Transverse colon (tissue), 4 donors: ENCODE measurements at places on chromosomes 16 and 17. TPM values are rescaled to one million over a fixed set of nuclear protein-coding genes. Genes with fewer than 3 reads are reported as not detected.

Gene FBXO39
- not detected for total RNA-seq

Gene MT1E
- total RNA-seq = 200 TPM

Gene KRTAP2-2
- not detected for total RNA-seq

Gene TNFRSF17
- not detected for total RNA-seq

Gene RUNDC3A
- 0.48 TPM for total RNA-seq

Gene GP2
- total RNA-seq = 2.7 TPM

Gene KRTAP4-1
- not detected for total RNA-seq

Gene INCA1
- not detected for total RNA-seq

Gene WFIKKN1
- total RNA-seq = 4.9 TPM

Gene NPIPA2
- not detected for total RNA-seq

Gene CD7
- 9.7 TPM for total RNA-seq

Gene RNU2-1
- total RNA-seq = not detected

Gene ARMC5
- total RNA-seq = 7.6 TPM

Gene ADAP2
- total RNA-seq = 8.6 TPM

Gene KRT12
- total RNA-seq = not detected

Gene CDRT15
- not detected for total RNA-seq

DNA sequence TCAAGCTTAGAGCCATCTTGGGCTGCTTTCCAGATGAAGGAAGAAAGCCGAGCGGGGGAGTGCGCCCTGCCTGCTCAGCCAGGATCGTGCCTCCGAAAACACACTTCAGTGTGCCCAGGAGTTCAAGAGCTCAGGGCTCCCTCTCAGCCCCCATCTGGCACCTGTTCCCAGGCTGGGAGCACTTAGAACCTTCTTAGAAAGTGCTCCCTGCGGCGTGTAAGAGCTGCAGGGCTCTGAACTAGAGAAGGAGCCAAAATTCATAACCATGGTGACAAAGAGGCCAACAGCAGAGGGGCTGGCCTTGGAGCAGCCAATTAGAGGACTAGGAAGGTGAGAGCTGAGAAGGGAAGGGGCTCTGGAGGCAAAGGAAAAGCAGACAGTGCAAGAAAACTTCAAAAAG lies 59.0 kb upstream of the TNRC6C start:
- H3K36me3 ChIP-seq = no peaks in the 10 kb centered on the region
- no peak for DNase-seq
- H3K27ac ChIP-seq = no peak overlapping the region
- H3K4me3 ChIP-seq = no peak overlapping the region

DNA sequence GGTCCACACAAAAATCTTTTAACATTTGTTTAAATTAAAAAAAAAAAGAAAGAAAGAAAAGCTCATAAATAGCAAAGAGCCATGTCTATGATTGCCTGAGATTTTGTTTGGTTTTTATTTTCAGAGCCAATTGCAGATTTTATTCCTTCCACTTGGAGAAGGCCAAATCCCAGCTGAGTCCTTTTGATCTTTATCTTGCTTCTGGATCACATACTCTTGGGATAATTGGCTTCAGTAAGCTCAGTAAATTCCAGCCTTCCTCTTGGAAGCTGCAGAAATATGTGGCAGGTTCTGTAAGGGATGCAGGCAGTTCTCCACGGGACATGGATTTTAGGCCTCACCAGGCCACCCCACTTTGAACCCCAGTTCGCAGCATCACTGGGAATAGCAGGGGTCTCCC lies 63.3 kb upstream of the TMC5 start:
- no peaks in the 10 kb centered on the region for H3K4me1 ChIP-seq
- no peak overlapping the region for H3K27ac ChIP-seq
- no peak for DNase-seq
- no peaks in the 10 kb centered on the region for H3K36me3 ChIP-seq
- H3K27me3 ChIP-seq = no peaks in the 10 kb centered on the region

- peaks cover 5% of the 10 kb centered on the region for H3K4me1 ChIP-seq
- DNase-seq = no peak
- no peaks in the 10 kb centered on the region for H3K27me3 ChIP-seq
Observed at GRCh38 chr16:10920726-10921427, 21.4 kb downstream of the DEXI start.

GRCh38 chr16:52114379-52114778 lies 432.6 kb downstream of the TOX3 start:
- H3K4me1 ChIP-seq = peaks cover 5% of the 10 kb centered on the region
- H3K27ac ChIP-seq = no peak overlapping the region
- H3K27me3 ChIP-seq = no peaks in the 10 kb centered on the region
- H3K36me3 ChIP-seq = no peaks in the 10 kb centered on the region
- H3K4me3 ChIP-seq = no peak overlapping the region
- no peak for DNase-seq

GRCh38 chr17:41619036-41619926 lies 5.1 kb downstream of the KRT17 start:
- no peaks in the 10 kb centered on the region for H3K4me1 ChIP-seq
- H3K27ac ChIP-seq = no peak overlapping the region
- peaks cover 4% of the 10 kb centered on the region for H3K27me3 ChIP-seq
- no peaks in the 10 kb centered on the region for H3K36me3 ChIP-seq

DNA sequence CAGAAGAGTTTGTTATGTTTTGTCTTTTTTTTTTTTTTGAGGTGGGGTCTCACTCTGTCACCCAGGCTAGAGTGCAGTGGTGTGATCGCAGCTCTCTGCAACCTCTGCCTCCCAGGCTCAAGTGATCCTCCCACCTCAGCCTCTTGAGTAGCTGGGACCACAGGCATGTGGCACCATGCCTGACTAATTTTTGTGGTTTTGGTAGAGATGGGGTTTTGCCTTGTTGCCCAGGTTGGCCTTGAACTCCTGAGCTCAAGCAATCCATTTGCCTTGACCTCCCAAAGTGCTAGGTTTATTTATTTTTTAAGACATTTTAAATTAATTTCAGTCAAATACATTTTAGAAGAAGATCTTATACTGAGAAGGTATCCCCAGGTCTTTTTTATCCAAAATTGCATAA lies 366.7 kb downstream of the KCNJ2 start:
- no peaks in the 10 kb centered on the region for H3K36me3 ChIP-seq
- H3K4me3 ChIP-seq = no peak overlapping the region
- no peaks in the 10 kb centered on the region for H3K4me1 ChIP-seq
- no peak for DNase-seq

GRCh38 chr16:83912519-83913244 lies 13.8 kb downstream of the MLYCD start:
- no peak for DNase-seq
- no peaks in the 10 kb centered on the region for H3K27me3 ChIP-seq
- no peaks in the 10 kb centered on the region for H3K4me1 ChIP-seq
- no peak overlapping the region for H3K27ac ChIP-seq
- H3K36me3 ChIP-seq = no peaks in the 10 kb centered on the region

DNA sequence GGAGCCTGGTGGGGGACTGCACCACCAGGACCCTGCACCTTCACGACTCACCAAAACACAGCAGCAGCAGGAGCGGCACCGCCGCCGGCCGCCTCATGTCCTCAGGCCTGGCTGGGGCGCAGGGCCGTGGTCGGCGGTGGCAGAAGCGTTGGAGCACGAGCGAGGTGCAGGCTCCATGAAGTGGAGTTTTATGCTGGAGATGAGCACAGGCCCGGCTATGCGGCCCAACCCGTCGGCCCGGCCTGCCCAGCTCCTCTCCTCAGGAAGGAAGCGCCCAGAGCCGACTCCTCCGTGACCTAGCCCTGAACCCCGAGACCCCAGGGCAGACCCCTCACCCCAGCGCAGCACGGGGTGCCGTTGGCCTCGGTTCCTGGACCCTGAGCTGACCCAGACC lies at the start of gene PRSS27:
Gene PRSS27, minus strand, starts transcription at position 161 of the 394 bp plus-strand sequence. Its CDS starts 64 bp downstream, at position 97.
- DNase-seq = peak; percentile 14
- peak within 1 kb of the TSS; percentile 90 for H3K27ac ChIP-seq

- no peak for DNase-seq
- H3K27me3 ChIP-seq = no peaks in the 10 kb centered on the region
- H3K4me1 ChIP-seq = no peaks in the 10 kb centered on the region
- H3K27ac ChIP-seq = no peak overlapping the region
- H3K4me3 ChIP-seq = no peak overlapping the region
Observed at GRCh38 chr17:66790501-66791061, 44.3 kb upstream of the CACNG5 start.

- no peak overlapping the region for H3K27ac ChIP-seq
- no peak for DNase-seq
- peaks cover 11% of the 10 kb centered on the region for H3K4me1 ChIP-seq
- no peaks in the 10 kb centered on the region for H3K36me3 ChIP-seq
Observed at GRCh38 chr17:74892013-74892841, 1.2 kb downstream of the FADS6 start.

GRCh38 chr16:53061701-53062159 lies 6.9 kb downstream of the CHD9 start:
- peaks cover 47% of the 10 kb centered on the region for H3K4me1 ChIP-seq
- H3K4me3 ChIP-seq = peak overlapping the region; percentile 6
- H3K27ac ChIP-seq = peak overlapping the region; percentile 81
- no peaks in the 10 kb centered on the region for H3K36me3 ChIP-seq
- peak; percentile 84 for DNase-seq

GRCh38 chr17:1196946-1197345 lies 17.2 kb upstream of the ABR start:
- H3K27me3 ChIP-seq = no peaks in the 10 kb centered on the region
- H3K4me1 ChIP-seq = peaks cover 45% of the 10 kb centered on the region
- H3K4me3 ChIP-seq = no peak overlapping the region
- H3K27ac ChIP-seq = peak overlapping the region; percentile 83

DNA sequence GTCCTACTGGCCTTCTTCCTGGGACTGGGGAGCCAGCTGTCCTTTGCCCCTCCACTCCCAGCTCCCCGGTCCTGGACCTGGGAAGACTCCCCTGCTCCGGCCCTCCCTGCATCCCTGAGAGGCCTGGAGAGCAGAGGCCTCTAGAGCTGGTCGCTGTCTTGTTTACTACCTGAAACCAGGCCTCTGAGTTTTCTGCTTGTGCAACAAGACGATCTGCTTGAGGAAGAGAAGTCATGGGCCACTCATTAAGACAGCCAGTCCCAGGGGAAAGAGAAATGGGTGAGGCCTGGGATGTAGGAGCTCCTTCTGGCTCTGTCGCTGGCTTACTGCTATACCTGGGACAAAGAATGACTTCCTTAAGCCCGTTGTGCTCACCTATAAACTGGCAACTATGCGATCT lies 29.8 kb upstream of the GPRC5C start:
- H3K4me3 ChIP-seq = no peak overlapping the region
- H3K4me1 ChIP-seq = no peaks in the 10 kb centered on the region
- H3K27ac ChIP-seq = no peak overlapping the region
- no peaks in the 10 kb centered on the region for H3K36me3 ChIP-seq
- DNase-seq = no peak

- no peak for DNase-seq
- no peak overlapping the region for H3K4me3 ChIP-seq
- no peaks in the 10 kb centered on the region for H3K36me3 ChIP-seq
Observed at GRCh38 chr16:76653390-76654026, 376.3 kb downstream of the CNTNAP4 start.

DNA sequence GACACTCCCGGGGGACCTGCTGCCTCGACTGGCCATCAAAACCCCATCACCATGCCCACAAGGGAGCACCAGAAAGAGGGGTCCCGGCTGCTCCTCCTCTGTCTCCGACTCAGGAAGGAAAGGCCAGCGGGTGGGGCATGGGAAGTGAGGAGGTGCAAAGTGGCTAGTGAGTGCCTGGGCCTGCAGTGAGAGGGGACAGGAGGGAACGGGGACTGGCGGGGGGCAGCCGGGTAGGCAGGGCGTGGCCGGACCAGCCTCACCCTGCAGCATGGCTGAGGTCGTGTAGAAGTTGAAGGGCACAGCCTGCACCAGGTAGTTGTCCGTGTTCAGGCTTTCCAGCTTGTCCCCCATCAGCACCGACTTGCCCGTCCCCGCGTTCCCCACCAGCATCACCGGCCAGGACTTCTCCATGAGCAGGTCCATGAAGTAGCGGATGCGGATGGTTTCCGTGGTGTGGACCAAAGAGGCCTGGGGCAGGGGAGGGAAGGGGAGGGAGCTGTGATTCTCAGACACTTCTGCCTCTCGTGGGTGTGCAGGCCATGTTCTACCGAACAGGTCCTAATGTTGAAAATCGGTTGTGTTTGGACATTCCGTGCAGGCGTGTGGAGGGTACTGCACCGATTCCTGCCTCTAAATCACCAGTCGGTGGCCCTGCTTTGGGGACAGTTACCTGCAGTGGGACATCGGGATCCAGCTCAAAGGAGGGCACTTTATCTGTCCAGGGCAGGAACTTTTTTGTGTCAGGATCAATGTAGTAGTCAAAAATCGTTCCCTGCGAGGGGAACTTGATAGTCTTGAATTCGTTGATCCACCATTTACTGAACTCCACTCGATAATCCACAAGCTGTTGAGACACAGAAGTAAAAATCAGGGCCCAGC lies 91.7 kb downstream of the DNAH17 start:
- H3K27me3 ChIP-seq = peaks cover 4% of the 10 kb centered on the region
- no peak for DNase-seq
- H3K27ac ChIP-seq = no peak overlapping the region
- H3K36me3 ChIP-seq = no peaks in the 10 kb centered on the region

GRCh38 chr16:2366660-2367309 lies 26.3 kb upstream of the ABCA3 start:
- no peak overlapping the region for H3K4me3 ChIP-seq
- H3K27me3 ChIP-seq = peaks cover 13% of the 10 kb centered on the region
- no peaks in the 10 kb centered on the region for H3K4me1 ChIP-seq

DNA sequence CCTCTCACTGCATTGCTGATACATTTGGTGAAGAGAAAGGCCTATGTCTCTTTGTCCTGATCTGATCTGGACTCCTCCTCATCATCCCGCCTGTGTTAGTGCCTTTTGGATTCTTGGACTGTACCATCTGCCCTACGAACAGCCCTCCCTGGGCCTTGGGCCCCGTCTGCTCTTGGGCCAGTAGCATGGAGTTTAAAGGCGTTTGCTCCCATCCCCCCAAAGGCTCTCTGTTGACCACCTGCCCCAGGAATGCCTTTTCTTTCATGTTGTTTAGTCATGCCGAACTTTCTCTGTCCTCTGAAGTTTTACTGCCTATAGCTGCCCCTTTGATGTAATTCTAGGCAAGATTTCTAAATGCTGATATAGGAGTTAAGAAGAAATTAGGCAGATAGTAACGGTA lies 30.9 kb upstream of the MEAK7 start:
- no peak overlapping the region for H3K27ac ChIP-seq
- no peak for DNase-seq
- H3K4me3 ChIP-seq = no peak overlapping the region
- no peaks in the 10 kb centered on the region for H3K27me3 ChIP-seq
- H3K36me3 ChIP-seq = no peaks in the 10 kb centered on the region
- H3K4me1 ChIP-seq = no peaks in the 10 kb centered on the region

DNA sequence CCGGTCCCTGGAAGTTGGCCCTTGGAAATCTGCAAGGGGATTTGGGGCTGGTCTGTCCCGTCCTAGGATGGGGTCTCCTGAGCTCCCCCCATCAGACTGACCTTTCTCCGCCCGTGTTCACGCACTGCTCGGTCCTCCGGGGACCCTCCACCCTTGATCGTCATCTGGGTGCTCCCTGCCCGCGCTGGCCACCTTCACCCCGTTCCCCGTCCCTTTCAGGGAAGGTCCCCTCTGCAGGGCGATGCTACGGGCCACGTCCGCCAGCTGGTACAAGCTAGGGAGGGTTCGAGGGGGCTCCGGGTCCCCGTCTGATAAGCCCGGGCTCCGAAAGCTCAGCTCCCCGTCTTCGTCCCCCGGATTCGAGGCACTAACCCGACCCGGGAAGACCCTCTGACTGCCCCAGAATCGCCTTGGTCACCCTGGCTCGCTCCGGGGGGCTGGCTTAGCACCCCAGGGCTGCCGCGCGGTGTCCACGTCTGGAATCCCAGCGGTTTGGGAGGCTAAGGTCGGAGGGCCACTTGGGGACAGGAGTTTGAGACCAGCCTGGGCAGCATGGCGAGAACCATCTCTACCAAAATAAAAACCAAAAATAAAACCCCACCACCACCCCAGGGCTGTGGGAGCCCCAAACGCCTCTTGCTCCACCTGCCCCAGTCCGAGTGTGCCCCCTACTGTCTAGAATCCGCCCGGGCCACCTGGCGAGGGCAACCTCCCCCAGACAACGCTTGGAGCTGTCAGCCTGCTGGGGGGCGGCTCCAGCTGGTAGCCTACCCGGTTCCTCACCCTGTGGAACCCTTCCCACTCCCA lies 1.1 kb upstream of the SLC43A2 start:
- no peaks in the 10 kb centered on the region for H3K36me3 ChIP-seq
- no peaks in the 10 kb centered on the region for H3K27me3 ChIP-seq
- peaks cover 26% of the 10 kb centered on the region for H3K4me1 ChIP-seq
- DNase-seq = peak; percentile 87
